ENCODE measurements at places on chromosomes 1 and 21.

- no peak for DNase-seq
Observed at GRCh38 chr1:110404401-110404800, 3.1 kb downstream of the LAMTOR5 start.

DNA sequence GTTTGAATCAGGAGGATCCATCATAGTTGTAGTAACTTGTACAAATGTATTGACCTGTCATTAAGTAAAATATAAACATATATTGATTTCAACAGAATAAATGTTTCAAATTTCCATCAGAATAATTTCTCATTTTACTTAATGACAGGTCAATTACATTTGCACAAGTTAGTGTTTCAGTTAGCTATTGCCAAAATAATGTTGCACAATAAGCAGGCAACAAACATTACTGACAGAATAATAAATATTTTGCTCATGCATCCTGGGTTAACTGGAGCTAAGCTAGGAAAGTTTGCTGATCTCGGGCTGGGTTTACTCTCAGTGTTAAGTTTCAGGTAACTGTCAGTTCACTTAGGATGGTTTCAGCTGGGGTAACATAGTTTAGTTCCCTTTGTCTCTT lies 822.4 kb downstream of the KCNT2 start:
- DNase-seq, result no peak

DNA sequence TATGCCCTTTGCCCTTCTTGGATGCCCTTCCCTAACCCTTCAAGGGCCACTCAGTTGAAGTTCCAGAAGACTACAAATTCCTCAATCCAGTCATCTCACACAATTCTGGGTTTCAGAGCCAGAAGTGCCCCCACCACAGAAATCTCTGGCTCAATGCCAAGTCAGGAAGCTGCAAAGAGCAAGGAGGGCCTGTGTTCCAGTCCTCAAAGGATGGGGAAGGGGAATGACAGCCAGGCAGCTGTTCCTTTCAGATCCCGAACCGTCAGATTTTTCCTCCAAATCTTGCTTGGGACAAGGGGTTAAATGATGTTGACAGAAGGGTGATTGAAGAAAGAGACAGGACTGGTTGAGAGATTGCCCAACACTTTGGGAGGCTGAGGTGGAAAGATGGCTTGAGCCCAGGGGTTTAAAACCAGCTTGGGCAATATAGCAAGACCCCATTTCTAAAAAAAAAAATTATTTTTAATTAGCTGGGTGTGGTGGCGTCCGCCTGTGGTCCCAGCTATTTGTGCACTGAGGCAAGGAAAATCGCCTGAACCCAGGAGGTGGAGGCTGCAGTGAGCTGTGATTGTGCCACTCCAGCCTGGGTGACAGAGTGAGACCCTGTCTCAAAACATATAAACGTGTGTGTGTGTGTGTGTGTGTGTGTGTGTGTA lies 716 bp upstream of the HPDL start:
- no peak for DNase-seq

DNA sequence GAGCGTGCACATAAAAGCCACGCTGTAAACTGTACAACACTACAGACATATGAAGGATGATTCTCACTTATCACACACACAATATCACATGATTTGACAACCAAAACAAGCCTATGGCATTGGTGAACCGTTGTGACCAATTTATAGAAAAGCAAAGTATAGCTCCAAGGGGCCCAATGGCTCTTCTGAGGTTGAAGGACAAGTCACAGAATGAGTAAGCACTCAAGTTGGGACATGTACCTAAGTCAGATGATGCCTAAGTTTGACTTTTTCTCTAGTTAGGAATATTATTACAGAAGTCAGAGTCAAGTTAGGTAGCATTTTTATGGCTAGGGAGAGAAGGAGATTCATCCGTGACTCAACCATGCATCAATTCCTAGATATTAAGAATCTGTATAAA lies 45.7 kb downstream of the PLPP3 start:
- no peak for DNase-seq

GRCh38 chr1:151799179-151800022 lies 5.8 kb downstream of the LINGO4 start:
- DNase-seq, result no peak

DNA sequence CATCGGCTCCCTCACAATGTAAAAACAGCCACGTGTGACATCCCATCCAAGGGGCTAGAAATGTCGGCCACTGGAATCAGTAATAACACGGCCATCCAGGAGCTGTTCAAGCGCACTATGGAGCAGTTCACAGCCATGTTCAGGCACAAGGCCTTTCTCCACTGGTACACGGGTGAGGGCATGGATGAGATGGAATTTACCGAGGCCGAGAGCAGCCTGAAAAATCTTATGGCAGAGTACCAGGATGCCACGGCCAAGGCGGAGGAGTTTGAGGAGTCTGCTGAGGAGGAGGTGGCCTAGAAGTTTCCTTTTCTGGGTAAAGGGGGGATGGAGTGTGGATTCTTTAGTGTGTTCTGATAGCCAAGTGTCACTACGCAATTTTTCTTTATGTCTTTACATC lies 61.1 kb upstream of the MAP1LC3C start:
- DNase-seq, result no peak

DNA sequence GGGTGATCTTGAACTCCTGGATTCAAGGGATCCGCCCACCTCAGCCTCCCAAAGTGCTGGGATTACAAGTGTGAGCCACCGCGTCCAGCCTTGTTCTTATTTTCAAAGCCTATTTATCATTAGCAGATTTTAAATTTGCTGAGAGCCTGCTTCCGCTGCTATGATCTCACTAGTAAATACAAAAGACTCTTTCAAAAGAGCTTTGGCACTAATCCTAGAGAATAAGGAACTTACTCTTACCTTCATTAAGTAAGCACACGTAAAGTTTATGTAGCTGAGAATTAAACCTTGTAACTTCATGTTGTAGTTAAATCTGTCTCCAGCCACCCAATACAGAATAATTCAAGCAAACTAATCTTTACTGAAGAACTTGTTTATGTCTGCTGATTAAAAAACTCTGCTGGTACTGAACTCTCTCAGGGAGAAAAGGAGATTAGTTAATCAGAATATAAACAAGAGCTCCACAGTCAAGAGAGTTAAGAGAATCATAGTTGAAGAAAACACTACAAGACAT lies 72.3 kb downstream of the RUSC1 start:
- no peak for DNase-seq

GRCh38 chr1:100530880-100531487 lies 7.0 kb upstream of the GPR88 start:
- peak; percentile 19 for DNase-seq

DNA sequence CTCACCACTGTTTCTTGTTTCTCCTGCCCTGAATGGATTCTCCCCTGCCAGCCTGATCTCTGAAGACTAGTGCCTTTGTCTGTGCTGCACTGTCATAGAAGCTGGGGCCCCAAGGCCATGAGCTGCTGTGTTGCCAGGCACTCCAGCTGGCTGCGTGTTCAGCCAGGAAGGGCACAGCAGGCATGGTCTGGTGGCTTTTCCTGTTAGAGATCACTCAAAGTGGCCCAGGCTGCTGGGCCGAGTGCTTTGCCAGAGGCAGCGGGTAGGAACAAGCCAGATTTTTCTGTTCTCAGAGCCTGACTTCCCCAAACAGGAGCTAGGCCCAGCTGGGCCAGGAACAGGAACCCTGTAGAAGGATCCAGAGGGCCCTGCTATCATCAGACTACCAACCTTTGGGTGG lies 5.2 kb downstream of the ADPRS start:
- no peak for DNase-seq

DNA sequence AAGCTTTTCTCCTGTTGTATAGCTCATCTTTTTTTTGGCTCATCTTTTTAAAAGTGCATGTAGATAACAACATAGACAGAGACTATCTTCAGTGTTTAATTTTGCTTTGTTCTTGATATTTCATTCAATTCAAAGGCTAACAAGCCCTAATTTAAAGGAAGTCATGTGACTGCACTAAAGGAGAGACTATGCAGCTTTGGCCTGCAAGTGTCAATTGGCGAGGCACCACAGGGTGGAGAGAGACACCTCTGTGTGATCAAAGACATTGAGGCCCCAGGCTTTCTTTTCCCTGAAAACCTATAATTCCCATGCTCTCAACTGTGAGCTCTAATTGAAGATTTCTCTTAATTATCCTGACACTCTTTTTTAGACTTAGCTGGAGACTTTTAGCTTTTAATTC lies 53.6 kb downstream of the CHODL start:
- DNase-seq, result no peak

- DNase-seq, result no peak
Observed at GRCh38 chr1:180609643-180610555, 21.9 kb upstream of the XPR1 start.

- peak; percentile 3 for DNase-seq
Observed at GRCh38 chr21:22791986-22792560, 1793.9 kb downstream of the NCAM2 start.

DNA sequence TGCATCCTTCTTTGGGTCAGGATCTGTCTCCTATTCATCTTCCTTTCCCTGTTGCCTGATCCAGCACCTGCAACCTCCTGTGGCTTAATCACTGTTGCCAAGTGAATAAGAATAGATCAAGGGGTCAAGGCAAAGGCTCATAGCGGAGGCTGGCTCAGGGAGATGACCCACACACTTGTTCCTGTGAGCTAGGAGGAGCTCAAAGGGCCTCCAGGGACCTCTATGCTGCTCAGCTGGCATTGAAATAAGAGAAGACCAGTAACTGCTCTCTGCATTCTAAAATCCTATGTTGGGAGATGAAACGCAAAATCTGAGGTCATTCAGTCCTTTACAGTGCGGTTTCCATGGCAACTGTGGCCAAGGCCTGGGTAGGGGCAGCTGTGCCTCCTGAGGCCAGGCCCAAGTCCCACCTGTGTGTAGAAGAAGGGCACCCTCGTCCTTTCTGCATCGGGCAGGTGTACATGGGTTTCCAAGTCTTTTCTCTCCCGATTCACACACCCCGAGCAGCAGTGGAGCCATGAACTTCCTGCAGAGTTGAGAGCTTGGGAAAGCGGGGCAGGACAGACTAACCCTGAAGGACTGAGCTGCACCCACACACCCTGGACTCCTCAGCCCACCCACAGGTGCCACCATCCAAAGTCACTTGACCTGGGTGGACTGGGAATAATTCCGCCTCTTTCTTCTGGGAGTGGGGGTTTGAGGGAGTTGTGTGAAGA lies 27.8 kb upstream of the STUM start:
- no peak for DNase-seq

DNA sequence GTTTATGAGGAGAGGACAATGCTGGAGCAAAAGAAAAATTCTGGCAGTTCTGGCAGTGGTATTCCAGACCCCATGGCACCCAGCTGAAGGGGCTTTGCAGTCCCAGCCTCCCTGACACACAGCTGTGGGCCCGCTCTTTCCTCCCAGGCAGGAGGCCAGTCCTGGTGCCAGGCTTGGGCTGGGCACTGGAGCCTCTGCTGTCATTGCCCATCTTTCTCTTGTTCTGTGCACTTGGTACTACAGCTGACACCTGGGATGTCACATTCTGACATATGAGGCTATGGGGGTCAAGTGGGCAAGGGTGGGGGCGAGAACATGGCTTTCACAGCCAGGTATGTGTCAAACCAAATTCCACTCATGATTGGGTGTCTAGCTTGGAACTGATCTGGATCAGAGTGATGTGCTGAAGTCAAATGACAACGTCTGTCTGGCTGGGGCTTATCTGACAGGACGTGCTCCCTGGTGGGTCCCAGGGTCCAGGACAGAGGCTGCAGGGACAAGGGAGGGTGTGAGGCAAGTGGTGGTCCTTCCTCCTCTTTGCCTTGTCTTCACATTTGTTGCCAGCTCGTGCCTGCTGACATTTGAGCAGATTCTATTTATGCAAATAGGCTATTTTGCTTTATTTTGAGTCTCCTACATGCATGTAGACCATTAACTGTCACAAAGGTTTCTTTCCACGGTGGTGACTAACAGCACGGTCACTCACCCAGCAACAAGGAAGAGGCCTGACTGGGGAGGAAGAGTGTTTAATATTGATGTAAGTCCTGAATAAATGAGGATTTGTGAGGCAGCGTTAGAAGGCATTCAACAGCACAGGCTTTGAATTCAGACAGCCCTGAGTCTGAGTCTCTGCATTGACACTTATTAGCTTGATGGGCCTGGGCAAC lies 336.3 kb downstream of the PBX1 start:
- DNase-seq, result no peak

DNA sequence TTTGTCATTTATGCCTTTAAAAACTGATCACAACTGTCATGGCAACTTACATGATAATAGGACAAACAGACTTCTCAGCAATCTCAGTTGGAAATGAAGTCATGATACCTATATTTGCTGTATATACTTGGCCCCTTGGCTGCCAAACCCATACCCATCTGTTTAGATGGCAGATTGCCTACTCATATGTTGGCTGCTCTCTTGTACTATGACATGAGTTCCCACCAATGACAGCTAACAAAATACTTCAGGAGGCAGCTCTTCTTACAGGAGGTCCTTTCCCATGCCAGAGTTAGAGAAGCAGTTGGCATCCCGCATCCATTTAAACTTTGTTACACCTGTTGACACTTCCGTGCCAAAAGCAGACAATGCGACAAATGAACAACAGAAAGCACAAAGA lies 603.1 kb upstream of the ADGRL2 start:
- DNase-seq, result no peak

GRCh38 chr1:219833214-219833815 lies 95.0 kb downstream of the SLC30A10 start:
- DNase-seq, result no peak

- DNase-seq, result peak; percentile 16
Observed at GRCh38 chr1:67053535-67053784, 488 bp downstream of the SLC35D1 start.

All from CD4-positive, alpha-beta T cell treated with Interleukin-6 at 100 ng/mL for 8 hours (primary cell).